ENCODE measurements at places on chromosomes 5 and 9.

- peak; percentile 86 for DNase-seq
Measured at GRCh38 chr5:137075163-137075970, 423.8 kb downstream of the SPOCK1 start.

DNA sequence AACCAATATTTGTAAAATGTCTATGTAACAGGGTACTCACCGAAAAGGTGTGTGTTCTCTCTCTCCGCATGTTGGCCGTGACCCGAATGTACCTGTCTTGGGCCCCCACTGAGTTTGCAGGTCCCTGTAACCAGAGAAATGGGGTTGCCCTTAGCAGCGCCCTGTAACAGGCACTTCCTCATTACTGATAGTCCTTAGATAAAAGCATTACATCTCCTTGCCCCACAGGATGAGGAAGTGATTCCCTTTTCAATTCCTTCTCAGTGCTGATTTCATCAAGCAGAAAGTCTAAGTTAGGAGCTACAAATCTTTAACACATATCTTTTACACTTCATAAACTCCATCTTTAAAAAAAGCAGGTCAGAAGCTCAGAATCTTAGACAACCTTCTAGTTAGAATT, 15.2 kb upstream of the HMHB1 start:
- no peak for DNase-seq

GRCh38 chr5:117433818-117434217, 859.2 kb upstream of the SEMA6A start:
- no peak for DNase-seq

- DNase-seq, result no peak
Measured at GRCh38 chr5:142235050-142235797, 89.6 kb downstream of the SPRY4 start.

- DNase-seq, result no peak
Measured at GRCh38 chr5:175107865-175108264, 336.1 kb downstream of the DRD1 start.

DNA sequence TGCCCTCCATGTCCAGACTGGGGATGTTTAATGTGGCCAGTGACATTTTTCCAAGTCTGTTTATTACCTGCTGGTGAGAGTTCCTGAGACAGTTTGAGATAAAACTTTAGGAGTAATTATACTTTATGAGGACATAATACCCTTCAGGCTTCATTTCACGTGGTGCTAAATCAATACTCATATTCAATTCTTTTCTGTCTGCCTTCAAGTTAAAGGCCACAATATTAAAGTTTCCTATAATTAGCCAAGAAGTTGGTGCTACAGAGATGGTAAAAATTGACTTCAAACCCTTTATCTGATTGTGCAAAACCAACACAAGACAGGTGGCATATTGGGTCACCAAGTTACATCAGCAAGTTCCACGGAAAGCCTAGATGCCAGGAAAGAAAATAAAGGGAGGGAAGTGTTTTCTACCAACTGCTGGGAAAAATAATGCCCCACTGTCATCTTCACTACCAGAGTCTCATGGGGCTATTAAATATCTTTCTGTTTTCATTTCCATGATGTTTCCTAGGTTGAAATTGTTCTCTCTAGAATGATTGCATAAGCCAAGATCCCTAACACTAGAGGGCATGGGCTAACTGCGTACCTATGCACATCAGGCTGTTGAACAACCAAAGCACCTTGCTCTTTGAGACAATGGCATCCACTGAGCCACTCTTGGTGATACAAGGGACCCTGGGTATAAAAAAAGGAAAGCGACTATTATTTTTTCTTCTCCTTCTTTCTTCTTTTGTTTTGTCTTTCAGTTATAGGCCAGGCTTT, 68.7 kb downstream of the INSYN2B start:
- DNase-seq, result no peak

- no peak for DNase-seq
Measured at GRCh38 chr9:76812591-76812990, 48.4 kb downstream of the PCA3 start.

GRCh38 chr5:40486437-40487275, 193.1 kb upstream of the PTGER4 start:
- DNase-seq, result no peak

DNA sequence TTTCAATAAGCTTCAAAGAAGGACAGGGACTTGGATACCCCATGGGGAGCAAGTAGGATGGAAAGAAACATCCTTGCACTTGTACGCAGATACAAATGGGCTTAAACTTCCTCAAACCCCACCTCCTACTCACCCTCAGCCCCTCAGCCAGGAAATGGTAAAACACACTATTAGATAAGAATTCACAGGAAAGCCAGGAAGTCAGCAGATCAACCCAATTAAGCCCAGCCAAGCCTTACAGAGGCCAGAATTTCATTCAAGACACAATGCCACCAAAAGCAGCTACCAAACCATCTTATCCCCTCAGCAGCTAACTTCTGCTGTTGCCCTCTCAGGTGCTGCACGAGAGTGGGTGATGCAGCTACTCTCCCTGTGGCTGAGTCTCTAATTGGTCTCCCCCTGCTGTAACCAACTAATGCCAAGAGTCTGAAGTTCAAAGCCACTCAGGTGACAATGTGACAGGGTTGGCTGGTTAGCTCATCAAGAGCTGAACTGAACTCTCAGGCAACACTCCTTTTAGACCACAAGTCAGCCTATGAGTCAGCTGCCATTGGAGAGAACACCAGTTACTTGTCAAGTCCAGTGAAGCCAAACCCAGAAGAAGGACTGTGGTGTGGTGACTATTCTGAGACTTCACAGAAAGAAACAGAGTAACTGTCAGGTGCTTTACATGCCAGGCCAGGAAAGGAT, 201.9 kb downstream of the ZNF608 start:
- DNase-seq, result no peak

DNA sequence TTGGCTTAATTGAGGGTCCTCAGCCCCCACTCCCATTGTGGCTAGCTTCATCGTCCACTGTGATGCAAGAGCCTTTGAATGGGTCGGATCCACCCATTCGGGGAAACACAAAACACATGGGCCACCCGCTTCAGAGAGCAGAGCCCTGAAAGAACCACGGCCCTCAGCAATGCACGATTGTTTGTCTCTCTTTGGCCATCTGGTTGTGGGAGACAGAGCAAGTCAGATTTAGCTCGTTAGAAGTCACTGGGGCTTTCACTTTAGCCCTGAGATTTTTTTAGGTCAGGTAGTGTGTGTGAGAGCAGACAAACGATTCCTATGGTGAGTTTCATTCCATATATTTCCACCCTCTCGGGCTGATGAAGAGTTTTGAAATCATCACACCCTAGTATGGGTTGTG, 12.9 kb upstream of the COL15A1 start:
- no peak for DNase-seq

- DNase-seq, result no peak
Measured at GRCh38 chr9:93590609-93591234, 14.3 kb downstream of the PHF2 start.

DNA sequence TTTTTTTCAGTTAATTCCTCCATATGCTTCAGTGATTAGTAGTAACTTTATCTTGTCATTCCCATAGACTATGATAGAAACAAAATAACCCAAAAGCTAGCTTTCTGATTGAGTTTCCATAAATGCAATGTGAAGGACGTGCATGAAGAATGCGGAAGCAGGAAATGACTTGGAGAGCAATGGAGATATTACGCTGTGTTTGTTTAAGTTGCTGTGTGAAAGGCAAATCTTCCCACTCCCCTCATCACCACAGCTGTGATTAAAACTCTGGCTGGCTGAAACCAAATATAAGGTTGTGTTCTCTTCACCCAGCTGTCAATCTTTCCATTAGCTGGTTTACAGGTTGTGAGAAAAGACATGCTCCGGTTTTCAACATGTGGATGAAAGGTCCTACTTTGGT, 83.9 kb downstream of the NR2F1-AS1 start:
- DNase-seq, result no peak

DNA sequence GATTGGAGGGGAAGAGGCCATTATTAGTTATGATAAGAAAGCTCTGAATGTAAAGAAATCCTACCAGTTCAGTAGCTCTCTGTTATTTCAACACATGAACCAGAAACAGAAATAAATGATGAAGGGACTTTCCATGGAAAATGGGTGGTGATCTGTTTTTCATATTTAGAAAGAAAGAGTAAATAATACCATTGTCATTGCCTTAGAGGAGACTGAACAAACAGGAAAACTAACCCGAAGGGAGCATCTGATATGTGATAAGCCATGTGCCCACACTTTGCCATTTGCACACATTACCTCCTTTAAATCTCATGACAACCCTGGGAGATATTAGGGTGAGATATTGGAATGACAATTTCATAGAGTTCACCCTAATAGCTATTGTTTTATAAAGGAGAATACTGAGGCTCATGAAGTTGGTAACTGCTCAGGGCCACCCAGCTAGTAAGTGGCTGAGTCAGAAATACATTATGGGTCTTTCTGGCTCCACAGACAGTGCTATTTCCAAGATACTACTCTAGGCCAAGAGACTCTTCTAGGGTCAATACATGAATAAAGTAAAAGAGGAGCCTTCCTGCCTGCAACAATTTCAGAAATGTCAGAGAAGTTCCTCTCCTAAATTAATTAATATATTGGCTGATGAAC, 111.0 kb upstream of the SLIT3 start:
- DNase-seq, result no peak

GRCh38 chr9:129379886-129380285, 201.8 kb upstream of the IER5L start:
- no peak for DNase-seq

- no peak for DNase-seq
Measured at GRCh38 chr5:127930311-127930710, 153.3 kb upstream of the SLC12A2 start.

GRCh38 chr5:96687812-96688453, 25.8 kb downstream of the CAST start:
- DNase-seq, result peak; percentile 49

DNA sequence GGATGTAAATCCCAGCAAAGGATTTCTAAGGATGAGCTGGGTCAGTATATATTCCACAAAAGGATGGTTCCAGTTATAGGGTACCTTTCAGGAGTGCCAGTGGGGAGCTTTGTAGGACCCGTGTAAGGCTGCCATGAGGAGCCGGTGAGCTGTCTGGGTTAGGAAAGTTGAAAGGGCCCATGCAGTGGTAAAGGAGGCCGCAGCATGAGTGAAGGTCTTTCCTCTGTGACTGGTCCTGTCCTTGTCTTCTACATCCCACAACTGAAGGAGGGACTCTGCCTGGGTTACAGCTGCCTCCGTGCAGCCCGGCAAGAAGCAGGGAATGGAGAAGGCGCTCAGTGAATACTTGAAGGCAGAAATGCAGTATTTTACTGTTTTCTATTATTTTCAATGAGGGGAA, 58.9 kb downstream of the HSPA4 start:
- DNase-seq, result peak; percentile 35

Measured in NCI-H82 (cell line).